ENCODE measurements at places on chromosomes 5 and 9. TPM values are rescaled to one million over a fixed set of nuclear protein-coding genes. Genes with fewer than 3 reads are reported as not detected.

SSBP2 gene
- 43.0 TPM for polyA plus RNA-seq

BTNL8 gene
- polyA plus RNA-seq: not detected

CSF1R gene
- polyA plus RNA-seq: 0.56 TPM

TNFSF8 gene
- polyA plus RNA-seq: not detected

CEP120 gene
- polyA plus RNA-seq: 7.5 TPM

ANGPTL2 gene
- polyA plus RNA-seq: 8.8 TPM

CMYA5 gene
- 0.36 TPM for polyA plus RNA-seq

SLCO4C1 gene
- not detected for polyA plus RNA-seq

STPG3 gene
- not detected for polyA plus RNA-seq

WHRN gene
- 1.5 TPM for polyA plus RNA-seq

SPINK1 gene
- polyA plus RNA-seq: not detected

SHOC1 gene
- 0.09 TPM for polyA plus RNA-seq

HTR4 gene
- polyA plus RNA-seq: not detected

MARCOL gene
- polyA plus RNA-seq: not detected

RPL37 gene
- polyA plus RNA-seq: 731 TPM

CLPTM1L gene
- 25.6 TPM for polyA plus RNA-seq

TAF11L10 gene
- polyA plus RNA-seq: not detected

LVRN gene
- 0.18 TPM for polyA plus RNA-seq

SARDH gene
- polyA plus RNA-seq: 0.30 TPM

SLC6A18 gene
- not detected for polyA plus RNA-seq

RASEF gene
- polyA plus RNA-seq: not detected

MRPL36 gene
- 147 TPM for polyA plus RNA-seq

EPB41L4A gene
- 0.42 TPM for polyA plus RNA-seq

INSL6 gene
- polyA plus RNA-seq: not detected

HCN1 gene
- polyA plus RNA-seq: not detected
